Skeletal muscle cell (primary cell): ENCODE measurements at places on chromosomes 13 and 19.

- DNase-seq: no peak
These were observed 639 bp downstream of the LENG1 start for GRCh38 chr19:54158812-54159351.

GRCh38 chr19:45264781-45265317, 13.8 kb downstream of the MARK4 start:
- DNase-seq: no peak

GRCh38 chr19:29067831-29068230, 145.1 kb downstream of the UQCRFS1 start:
- DNase-seq: no peak

DNA sequence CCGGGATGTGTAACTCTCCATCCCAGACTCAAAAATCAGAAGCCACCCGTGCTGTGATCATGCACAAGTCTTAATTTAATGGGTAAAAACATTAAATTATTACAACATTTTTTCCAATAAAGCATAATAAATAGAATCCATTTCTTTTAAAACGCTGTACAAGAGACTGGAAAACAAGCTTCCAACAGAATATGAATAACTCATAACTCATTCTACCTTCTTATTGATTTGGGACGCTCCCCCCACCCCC, 523 bp upstream of the KRI1 start:
- no peak for DNase-seq

DNA sequence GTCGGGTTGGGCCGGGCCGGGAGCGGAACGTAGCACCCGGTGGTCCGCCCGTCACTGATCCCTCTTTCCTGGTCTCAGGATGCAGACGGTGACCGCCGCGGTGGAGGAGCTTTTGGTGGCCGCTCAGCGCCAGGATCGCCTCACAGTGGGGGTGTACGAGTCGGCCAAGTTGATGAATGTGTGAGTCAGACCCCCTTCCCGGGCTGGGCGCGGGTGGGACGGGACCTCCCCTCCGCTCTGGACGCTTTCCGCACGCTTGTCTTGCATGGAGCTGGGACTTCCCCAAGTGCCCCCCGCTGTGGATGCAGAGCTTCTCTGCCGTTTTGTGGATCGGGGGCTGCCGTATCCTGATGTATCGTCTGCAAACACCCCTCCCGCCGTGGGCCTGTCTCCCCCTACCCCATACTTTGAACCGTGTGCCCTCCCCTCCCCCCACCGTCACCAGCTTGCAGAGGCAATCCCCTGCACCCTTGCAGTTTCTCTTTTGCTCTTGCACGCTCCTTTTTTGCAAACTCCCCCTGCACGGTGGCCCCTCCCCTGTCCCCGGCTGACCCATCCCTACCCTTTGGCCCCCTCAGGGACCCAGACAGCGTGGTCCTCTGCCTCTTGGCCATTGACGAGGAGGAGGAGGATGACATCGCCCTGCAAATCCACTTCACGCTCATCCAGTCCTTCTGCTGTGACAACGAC, 669 bp downstream of the GADD45B start:
- DNase-seq: no peak

DNA sequence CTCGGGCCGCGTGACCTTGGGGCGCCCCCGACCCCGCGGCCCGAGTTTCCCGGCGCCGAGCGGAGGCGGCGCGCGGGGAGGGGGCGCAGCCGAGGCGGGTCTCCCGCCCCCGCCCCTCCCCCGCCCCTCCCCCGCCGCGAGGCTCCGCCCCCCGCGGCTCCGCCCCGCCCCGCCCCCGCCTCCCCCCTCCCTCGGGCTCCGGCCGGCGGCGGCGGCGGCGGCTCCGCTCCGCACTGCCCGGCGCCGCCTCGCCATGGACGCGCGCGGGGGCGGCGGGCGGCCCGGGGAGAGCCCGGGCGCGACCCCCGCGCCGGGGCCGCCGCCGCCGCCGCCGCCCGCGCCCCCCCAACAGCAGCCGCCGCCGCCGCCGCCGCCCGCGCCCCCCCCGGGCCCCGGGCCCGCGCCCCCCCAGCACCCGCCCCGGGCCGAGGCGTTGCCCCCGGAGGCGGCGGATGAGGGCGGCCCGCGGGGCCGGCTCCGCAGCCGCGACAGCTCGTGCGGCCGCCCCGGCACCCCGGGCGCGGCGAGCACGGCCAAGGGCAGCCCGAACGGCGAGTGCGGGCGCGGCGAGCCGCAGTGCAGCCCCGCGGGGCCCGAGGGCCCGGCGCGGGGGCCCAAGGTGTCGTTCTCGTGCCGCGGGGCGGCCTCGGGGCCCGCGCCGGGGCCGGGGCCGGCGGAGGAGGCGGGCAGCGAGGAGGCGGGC, at the start of gene HCN2:
HCN2 (plus strand) TSS at position 189 of the 703 bp plus-strand sequence; CDS start at position 254, 65 bp downstream.
- DNase-seq: no peak

DNA sequence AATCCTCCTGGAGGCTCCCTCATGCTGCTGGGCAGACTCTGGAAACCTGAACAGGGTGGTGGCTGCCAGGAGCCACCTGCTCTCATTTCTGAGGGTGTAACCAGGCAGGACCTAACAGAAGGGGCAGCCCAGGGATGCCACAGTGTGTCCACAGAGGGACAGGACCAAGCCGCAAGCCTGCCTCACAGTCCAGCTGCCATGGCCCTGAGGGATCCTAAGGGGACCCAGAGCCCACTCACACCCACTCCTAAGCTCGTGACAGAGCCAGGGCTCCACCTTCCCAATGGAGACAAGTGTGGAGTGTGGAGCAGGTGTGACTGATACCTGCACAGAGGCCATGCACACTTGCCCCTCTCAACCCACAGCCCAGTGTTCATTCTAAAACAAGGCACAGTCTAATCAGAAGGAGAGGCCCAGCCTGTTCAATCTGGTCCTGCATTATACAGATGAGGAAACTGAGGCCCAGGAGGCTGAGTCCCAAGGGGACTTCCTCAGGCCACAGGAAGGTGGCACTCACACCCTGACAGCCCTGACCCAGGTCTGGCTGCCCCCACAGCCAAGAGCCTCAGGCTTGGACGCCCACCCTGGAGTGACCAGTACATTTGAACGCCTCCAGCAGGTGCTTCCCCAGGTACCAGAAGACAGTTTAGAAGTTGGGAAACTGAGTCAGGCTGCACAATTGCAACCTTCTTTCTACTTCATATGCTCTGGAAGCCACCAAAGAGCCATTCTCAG, 220.1 kb downstream of the TUBA3C start:
- no peak for DNase-seq

DNA sequence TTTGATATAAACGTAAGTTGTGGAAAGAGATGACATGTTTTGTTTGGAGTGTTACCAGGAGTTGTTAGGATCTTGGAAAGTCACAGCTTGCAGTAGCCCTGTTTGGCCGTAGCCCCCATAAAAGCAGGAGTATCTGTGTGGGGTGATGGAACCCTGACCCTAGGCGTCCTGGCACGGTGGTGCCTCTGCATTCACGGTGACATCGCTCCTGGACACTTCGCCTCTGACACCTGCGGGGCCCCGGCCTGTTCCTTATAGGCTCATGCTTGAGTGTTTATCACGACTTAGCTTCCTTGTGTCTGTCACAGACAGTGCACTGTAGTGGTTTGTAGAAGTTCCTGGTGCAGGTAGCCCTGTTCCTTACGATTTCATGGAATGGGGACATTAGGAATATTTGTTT, 74.2 kb downstream of the ATP11A start:
- DNase-seq: no peak

DNA sequence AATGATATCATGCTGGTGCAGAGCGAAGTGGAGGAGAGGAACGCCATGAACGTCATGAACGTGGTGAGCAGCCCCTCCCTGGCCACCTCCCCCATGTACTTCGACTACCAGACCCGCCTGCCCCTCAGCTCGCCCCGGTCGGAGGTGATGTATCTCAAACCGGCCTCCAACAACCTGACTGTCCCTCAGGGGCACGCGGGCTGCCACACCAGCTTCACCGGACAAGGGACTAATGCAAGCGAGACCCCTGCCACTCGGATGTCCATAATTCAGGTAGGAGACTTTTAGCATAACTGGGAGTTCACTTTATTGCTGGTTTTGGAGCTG, 3.3 kb downstream of the PCDH17 start:
- DNase-seq: no peak

DNA sequence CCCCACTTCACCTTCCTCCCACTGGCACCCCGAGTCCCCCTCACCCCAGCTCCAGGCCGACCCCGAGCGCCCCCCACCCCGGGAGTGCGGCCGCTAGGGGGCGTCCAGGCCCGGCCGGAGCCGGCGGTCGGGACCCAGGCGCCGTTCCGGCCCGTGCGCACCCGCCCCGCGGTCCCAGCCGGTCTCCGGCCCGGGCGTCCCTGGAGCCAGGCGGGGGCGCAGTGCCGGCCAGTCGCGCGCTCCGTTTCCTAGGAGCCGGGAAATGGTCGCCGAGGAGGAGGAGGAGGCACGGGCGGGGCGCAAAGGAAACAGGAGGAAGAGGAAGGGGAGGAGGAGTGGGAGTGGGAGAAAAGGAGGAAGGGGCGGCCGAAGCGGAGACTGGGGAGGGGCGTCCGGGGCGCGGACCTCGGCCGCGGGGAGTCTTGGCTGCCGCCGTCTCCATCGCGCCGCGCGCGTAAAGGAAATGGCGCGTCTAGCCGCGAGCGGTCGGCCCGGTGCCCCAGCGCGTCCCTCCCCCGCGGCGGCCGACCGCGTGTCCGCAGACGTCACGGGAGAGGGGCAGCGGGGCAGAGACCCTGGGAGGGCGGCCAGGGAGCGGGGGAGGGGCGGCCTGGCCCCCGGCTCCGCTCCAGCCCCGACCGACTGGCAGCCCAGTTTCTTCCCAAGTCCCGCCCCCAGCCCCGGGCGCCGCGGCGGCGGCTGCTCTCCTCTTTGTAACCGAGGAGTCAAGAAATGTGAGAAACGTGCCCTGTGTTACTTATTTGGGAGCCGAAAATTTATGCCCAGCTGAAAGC, 1.1 kb upstream of the KCTD15 start:
- DNase-seq: peak; percentile 47

DNA sequence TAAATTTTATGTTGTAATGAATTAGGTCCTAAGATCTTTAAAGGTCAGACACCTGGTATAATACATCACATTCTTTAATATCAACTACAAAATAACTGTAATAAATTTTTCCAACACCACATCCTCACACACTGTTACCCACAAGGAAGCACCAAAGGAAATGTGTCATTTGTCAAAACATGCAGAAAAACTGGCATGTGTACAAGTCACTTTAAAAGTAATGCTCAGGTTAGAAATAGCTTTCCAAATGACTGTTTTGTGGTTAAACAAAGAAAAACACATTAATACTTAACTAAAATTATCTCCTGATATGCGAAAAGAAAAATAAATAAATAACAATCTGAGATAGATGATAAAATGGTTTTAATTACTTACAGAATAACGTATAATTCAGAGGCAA, 74.7 kb downstream of the MZT1 start:
- no peak for DNase-seq

GRCh38 chr13:26759907-26760831, at the start of gene GPR12:
Gene GPR12 (minus strand): TSS chr13:26760786. CDS start chr13:26759827, 959 bp downstream.
- DNase-seq: no peak

DNA sequence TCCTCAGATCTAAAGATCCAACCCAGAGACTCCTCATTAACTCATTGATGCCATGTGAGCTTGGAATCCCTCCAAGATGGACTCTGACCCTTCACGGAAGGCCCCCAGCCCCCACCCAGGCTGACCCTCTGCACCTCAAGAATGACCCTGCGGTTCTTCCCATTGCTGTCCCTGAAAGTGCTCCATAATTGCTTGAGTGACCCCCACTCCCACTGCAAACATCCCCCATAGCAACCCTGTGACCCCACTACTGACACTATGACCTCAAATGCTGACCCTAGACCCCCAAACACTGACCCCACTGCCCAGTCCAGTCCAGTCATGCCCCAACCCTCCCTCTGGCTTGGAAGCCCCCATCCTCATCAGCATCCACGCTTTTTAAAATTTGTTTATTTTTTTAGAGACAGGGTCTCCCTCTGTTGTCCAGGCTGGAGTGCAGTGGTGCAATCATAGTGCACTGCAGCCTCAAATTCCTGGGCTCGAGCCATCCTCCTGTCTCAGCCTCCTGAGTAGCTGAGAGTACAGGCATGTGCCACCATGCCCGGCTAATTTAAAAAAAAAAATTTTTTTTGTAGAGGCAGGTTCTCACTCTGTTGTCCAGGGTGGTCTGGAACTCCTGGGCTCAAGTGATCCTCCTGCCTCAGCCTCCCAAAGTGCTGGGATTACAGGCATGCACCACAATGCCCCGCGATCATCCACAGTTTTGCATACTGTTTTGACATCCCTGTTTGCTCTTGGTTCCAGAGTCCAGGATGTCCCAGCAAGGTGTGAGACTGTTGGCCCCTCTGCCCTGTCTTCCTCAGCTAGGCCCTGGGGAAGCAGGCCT, 855 bp downstream of the LYL1 start:
- no peak for DNase-seq

DNA sequence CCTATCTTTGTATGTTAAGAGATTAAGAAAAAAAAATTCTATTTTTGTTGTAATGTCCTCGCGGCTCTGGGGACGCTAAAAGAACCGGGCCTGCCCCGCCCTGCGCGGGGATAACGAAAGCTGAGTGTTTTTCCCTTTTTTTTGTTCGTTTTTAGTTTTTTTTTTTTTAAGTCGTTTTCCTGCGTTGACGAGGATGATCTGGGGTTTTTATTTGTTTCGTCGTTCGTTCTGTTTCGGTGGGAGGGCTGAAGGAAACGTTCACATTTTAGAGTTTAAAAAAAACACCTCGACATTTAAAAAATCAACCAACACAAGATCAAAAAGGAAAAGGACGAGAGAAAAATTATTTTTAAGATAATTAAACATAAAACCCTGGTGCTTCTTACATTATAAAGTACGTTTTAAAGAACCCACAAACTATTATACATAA, 5.6 kb downstream of the LYL1 start:
- no peak for DNase-seq

- no peak for DNase-seq
These were observed 520.1 kb upstream of the ARGLU1 start for GRCh38 chr13:107088061-107088460.

DNA sequence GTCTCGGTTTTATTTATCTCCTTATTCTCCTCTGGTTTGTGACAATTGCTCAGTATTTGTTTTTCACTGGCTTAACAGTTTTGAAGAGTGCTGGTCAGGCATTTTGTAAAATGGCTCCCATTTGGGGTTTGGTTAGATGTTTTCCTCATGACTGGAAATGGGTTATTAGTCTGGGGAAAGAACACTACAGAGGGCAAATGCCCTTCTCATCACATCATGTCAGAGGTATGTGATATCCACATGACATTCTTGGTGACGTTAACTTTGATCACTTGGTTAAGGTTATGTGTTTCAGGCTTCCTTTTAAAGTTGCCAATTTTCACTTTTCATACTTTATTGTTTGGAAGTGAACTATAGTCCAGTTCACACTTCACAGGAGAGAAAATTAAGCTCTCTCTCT, 74.8 kb upstream of the KLHL1 start:
- no peak for DNase-seq

DNA sequence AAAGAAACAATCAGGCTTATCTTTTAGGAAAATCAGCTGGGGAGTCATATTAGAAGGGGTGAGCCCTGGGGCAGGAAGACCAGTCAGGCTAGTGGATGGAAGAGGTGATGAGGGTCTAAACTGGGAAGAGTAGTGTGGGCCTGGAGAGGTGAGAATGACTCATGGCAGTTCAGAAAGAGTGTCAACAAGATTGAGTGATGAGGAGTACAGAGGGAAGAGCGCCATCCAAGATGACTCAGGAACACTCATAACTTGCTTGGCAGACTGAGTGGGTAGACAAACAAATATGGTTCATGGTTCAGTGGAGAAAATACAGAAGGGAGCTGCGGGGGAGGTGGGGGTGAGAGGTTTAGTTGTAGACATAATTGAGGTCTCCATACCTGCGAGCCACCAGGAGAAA, 17.3 kb upstream of the CLDN10 start:
- DNase-seq: peak; percentile 71

GRCh38 chr19:47284324-47284899, 9.7 kb downstream of the INAFM1 start:
- DNase-seq: no peak

- no peak for DNase-seq
These were observed 20.1 kb downstream of the ZNF763 start for GRCh38 chr19:11984986-11985385.

- DNase-seq: no peak
These were observed 6.6 kb upstream of the NPAS1 start for GRCh38 chr19:47013041-47013517.
